ENCODE measurements at places on chromosomes 5 and 9.

DNA sequence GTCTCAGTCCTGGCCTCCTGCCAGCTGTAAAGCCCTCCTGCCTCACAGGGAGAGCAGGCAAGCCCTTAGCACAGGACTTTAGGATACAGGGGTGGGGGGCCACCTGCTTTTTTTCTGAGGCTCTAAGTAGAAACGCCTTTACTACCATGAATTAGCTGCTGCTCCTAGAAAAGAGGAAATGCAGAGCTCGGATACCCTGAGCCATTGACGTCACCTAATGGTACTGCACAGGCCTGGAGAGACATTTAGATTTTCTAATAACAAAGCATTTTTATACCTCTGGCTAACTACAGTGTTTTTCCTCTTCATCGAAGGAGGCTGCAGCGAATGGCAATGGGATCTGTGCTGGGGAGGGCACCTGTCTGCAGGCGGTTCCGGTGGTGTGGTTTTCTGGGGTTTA is 137.0 kb downstream of the WDR41 start:
- no peak for DNase-seq

- no peak for DNase-seq
Observed at GRCh38 chr9:91193087-91193657, 168.5 kb downstream of the AUH start.

- no peak for DNase-seq
Observed at GRCh38 chr5:43926923-43927322, 323.9 kb downstream of the NNT start.

- DNase-seq: no peak
Observed at GRCh38 chr5:60677850-60678664, 21.9 kb downstream of the DEPDC1B start.

- DNase-seq: no peak
Observed at GRCh38 chr5:103847060-103847459, 284.5 kb upstream of the NUDT12 start.

DNA sequence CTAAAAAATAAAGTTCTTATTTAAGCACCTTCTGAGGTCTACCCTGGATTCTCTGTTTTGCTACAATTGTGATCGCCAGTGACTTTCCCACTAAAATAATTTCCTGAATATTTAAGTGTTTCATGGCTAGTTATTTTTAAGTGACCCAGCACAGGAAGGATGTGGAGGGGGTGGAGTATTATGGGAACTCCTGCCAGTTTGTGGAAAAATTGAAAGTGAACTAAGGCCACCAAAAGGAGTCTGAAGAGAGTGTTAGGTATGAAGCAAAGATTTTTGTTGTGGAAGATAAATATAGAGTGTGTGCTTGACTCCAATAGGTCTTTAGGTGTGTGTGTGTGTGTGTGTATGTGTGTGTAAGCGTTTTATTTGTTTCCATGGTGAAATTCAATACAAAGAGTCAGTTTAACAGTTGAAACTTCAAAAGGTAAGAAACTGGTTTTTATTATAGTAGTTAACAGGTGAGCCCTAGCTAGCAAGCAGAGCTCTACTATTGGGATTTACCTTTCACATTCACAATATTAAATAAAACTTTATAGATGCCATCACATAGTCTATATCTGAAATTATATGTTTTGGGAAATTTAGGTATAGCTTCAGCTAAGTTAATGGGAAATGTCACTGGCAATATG is 25.6 kb downstream of the RASGRF2 start:
- no peak for DNase-seq

DNA sequence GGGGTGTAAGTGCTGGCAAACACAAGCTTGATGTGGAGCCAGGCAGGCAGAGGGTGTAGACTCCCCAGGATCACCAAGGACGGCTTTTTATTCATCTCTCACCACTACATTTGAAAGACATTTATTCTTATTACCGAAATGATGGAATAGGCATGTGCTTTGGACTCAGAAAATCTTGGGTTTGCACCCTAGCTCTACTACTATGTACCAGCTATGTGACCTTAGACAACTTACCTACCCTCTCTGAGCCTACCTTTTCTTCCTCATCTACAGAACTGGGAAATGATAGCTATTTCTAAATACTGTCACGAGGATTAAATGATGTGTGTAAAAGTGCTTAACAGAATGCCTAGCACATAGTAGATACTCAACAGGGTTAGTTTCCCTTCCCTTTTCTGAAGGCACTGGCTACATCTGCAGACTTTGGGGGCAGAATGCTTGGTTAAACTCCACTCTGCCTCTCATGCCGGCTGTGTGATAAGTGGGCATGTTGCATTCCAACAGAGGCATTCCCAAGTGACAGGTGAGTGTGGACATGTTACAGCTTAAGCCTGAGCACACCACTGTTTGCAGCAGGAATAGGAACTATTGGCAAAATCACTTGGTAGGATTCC is 94.8 kb downstream of the SLC1A3 start:
- DNase-seq: no peak

DNA sequence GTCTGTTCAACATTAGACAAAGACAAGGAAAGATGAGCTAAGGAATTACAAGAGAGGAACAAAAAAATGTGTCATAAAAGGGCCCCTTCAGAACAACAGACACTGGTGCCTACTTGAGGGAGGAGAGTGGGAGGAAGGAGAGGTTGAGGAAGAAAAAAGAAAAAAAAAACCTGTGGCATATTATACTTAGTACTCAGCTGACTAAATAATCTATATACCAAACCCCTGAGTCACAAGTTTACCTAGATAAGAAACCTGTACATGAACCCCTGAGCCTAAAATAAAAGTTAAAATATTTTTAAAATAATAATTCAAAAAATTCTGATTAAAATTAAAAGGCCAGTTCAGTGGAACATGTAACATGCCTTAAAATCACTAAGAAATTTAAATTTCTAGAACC is 107.3 kb downstream of the MTREX start:
- DNase-seq: no peak

DNA sequence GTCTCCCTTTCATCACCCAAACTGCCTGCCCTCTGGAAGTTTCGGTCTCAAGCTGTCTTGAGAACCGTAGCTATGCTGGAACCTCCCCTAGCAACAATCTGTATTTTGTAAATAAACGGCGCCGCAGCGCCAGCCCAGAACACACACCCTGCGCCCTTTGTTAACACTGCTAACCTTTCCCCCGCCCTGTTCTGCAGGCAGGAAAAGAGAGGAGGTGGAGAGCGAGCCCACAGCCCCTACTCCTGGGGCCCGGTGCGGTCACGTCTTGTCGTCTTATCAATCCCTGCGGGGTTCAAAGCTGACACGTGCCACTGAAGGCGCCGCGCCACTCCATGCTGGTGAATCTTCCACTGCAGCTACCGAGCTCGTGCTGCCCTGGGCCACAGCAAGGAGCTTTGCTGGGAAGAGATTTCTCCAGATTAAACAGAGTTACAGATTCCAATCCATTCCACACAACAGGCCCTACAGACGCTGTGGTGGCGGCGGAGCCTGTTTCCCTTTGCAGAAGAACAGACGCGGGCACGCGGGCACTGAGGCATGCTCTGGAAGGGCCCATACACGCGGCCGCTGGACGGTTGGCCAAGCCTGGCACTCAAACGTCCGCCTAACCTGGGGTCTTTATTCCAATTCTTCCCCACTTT is 25.3 kb downstream of the ZDHHC11B start:
- DNase-seq: no peak

GRCh38 chr9:121296213-121297127 is 28.5 kb downstream of the GSN start:
- DNase-seq: no peak

- DNase-seq: no peak
Observed at GRCh38 chr9:93041108-93041802, 17.2 kb upstream of the SUSD3 start.

DNA sequence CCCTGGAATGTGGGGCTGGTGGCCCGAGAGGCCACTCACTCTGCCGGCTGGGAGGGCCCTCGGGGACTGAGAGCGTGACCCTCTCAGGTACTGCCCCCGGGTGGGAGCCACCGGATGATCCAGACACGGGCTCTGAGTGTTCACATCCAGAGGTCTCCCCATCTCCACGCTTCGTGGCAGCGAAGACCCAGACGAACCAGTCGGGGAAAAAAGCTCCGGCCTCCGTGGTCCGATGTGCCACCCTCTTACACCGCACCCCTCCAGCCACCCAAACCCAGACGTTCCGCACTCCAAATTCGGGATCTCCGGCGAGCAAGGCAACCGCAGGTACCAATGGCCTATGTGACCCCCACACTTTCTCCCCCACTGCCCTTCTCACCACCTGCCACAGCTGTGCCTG is 49.5 kb downstream of the AMBP start:
- no peak for DNase-seq

DNA sequence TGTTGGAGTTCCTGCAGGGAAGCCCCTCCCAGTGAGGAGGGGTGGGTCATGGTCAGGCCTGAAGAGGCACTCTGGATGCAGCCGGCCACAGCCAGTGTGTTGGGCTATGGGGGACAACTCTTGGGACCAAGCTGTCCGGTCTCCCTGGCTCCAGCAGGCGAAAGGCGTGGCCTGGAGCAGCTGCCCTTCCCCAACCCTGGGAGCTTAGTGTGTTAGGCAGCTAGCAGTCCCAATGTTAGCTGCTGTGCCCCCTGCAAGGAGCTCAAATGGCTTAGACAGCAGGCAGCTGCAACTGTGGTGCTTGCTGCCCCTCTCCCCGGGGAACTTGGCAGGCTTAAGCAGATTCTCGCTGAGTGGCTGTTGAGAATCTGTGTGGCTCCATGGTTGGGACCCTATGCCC is 67.5 kb upstream of the ACTBL2 start:
- DNase-seq: no peak

- no peak for DNase-seq
Observed at GRCh38 chr5:153988510-153988909, 50.2 kb downstream of the FAM114A2 start.

DNA sequence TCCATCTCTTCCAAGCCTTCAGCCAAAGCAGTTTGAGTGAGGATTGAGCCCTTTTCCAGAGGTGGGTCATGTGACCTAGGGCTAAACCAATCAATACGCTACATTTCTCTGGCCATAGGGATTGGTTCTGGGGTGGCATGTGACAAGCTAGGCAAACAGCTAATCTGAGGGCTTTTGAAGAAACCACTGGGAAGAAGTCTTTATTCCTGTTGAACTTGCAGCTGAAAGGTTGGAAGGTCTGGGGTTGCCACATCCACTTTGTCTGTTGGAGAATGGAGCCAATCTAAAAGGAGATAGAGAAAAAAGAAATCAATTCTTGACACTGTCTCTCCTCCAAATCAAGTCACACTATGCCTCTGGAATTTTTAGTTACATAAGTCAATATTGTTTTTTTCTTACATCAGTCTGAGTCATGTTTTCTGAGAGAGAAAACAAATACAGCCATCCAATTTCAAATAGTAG is 637.8 kb upstream of the WWC1 start:
- no peak for DNase-seq

- DNase-seq: no peak
Observed at GRCh38 chr9:131214286-131214856, 61.9 kb downstream of the FAM78A start.

DNA sequence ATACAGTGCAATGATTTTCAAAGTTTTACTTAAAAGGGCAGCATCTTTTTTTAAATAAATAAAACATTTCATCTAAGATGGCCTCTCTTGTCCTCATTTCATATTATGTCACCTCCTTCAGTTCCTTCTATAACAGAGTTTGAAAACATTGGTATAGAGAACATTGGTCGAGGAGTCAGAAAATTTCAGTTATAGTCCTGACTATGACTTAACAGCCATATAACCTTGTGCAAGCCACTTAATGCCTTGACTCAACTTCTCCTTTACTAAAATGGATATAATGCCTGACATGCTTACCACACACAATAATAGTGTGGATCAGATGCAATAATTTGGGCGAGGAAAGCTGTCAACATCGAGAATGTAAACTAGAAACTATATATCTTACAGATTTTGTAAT is 22.6 kb downstream of the SSBP2 start:
- DNase-seq: no peak

GRCh38 chr5:3025392-3025791 is 273.9 kb upstream of the IRX2 start:
- no peak for DNase-seq

- DNase-seq: no peak
Observed at GRCh38 chr5:138770977-138771376, 17.8 kb downstream of the CTNNA1 start.

DNA sequence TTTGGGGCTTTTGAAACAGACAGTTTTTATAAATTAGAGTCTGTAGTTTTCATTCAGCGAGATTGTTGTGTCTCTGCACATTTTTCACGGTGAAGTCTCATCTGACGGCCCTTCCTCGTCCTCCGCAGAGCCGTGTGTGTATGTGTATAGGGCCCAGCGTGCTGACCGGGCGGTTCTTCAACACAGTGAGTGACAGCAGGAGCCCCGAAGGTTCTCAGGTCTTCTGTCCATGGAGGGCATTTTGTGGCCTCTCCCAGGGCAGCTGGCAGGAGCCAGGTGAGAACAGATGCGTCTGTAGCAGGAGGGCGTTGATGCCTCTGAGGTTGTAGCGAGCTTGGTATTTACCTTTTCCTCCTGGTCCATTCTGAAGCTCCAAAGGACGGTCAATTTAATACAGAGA is 116.0 kb upstream of the LPCAT1 start:
- DNase-seq: no peak

DNA sequence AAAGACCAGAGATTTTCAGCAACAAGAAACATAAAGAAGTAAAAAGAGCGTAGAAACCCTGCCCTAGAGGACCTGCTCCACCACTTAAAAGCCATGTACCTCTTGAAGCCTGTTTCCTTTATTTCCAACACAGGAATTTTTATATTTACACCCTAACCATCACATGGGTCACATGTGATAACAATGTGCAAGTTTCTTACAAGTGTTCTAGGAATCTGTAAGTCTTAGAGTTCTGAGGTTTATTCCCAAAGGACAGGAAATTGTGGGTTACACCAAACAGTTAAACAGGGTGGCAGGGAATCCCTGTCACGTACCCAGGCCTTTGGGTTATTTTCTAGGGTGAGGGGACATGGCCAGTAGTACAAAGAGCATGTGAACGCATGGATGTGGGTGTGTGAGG is 108.6 kb upstream of the CCDC152 start:
- no peak for DNase-seq

Measured in NCI-H2081 treated with DMSO at 0.1 percent for 48 hours (cell line).